Stimulated activated CD4-positive, alpha-beta T cell treated with anti-CD3 and anti-CD28 coated beads, Interleukin-4, amount 100 ng/mL, for 1 hour (primary cell): ENCODE measurements at places on chromosomes 1 and 21.

- DNase-seq, result no peak
These were observed 149.5 kb upstream of the ADGRL4 start for GRCh38 chr1:79155991-79156390.

GRCh38 chr1:233587958-233588799, 25.7 kb upstream of the KCNK1 start:
- DNase-seq, result no peak

DNA sequence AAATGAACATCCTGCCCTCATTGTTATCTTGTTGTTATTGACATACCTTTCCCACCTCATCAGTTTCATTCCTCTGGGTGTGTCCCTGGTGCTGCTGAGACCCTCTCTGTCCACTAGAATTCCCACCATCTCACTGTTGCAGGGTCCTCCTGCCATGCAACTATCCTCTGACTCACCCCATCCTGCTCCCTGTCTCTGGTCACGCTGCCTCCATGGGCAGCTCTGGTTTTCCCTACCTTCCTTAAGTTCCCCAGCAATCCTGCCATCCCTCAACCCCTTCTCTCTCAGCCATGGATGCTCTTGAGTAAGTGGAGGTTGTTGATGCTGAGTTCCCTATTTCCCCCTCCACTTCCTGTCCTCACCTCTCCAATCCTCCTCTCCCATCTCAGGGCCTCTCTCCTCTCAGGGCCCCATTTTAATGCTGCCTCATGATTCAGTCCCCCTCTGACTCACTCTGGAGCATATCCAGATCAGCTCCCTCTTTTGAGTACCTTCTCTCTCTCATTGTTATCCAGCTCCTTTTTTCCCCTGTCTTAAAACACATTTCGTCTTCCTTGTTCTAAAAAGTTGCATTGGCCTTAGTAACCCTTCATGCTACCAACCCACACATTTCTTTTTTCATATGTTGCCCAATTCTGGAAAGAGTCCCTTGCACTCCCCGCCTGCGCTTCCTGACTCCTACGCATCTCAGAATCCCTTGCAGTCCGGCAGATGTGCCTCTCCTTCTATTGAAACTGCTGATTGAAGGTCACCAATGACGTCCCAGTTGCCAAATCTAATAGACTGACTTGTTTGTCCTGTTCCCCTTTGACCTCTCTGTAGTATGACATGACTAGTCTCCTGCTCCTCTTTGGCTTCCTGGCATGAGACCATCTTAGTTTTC, 92.0 kb downstream of the CNIH3 start:
- DNase-seq, result no peak

- DNase-seq, result no peak
These were observed 31.5 kb upstream of the LRP8 start for GRCh38 chr1:53359225-53359933.

- DNase-seq, result no peak
These were observed 83.4 kb upstream of the KCNE2 start for GRCh38 chr21:34280389-34280795.

- no peak for DNase-seq
These were observed 288.5 kb upstream of the SNX7 start for GRCh38 chr1:98373056-98373455.

DNA sequence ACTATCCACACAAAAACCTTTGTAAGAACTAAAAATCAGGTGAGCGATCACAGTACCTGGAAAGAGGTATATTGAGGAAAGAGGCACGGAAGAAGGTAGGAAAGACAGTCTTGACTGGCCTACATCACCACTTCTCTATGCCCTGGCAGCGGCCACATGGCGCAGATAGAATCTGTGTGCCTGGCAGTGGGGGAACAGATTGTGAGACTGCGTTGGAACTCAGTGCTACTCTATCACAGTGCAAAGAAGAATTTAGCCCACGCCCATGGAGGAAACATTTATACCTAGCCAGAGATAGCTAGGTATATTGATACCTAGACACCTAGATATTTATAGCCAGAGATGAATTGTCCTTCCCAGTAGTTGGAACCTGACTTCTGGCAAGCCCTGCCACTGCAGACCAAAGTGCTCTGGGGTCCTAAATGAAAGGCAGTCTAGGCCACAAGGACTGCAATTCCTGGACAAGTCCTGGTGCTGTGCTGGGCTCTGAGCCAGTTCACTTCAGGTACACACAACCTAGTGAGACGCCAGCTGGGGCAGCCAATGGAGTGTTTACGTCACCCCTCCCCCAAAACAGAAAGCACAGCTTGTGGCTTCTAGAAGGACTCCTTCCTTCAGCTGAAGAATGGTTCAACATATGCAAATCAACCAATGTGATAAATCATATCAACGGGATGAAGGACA, 51.9 kb downstream of the DHX9 start:
- no peak for DNase-seq

DNA sequence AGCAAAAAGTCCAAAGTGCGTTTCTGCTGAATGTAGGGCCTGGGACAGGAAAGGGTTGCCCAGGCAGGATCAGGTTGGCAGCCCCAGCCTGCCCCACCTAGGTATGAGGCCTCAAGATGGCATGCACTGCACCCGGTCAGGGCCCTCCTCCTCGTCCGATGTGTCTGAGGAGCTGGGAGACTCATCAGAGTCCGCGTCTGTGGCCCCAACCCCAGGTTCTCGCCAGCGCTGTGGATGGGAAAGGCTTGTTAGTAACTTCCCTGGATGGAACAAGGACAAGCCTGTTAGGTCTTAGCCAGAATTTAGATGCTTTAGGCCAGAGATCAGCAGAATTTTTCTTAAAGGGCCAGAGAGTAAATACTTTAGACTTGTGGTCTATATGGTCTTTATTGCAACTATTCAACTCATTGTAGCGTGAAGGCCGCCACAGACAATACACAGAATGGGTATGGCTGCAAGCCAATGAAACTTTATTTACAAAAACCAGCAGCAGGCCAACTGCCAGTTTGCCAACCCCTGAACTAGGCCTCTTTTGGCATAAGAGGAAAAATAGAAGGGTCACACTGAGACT, 12.4 kb downstream of the PEA15 start:
- no peak for DNase-seq

DNA sequence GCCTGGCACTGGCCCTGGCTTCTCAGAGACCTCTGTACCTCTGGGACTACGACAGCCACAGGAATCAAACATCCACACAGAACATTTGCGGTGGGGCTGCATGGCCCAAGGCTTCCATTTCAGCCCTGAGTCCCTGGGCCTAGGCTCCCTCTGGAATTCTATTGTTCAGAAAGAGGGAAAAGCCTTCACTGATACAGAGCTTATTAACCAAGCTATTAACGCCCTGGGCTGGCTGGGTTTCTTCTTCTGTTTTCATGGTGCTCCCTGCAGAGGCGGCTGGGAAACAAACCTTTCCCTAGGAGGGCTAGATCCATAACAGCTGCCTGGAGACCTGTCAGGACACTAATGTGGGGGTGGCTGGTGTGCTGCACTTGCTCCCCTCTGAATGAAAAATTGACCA, 88.2 kb downstream of the KAZN start:
- DNase-seq, result no peak
